ENCODE measurements at places on chromosomes 7 and 10.

DNA sequence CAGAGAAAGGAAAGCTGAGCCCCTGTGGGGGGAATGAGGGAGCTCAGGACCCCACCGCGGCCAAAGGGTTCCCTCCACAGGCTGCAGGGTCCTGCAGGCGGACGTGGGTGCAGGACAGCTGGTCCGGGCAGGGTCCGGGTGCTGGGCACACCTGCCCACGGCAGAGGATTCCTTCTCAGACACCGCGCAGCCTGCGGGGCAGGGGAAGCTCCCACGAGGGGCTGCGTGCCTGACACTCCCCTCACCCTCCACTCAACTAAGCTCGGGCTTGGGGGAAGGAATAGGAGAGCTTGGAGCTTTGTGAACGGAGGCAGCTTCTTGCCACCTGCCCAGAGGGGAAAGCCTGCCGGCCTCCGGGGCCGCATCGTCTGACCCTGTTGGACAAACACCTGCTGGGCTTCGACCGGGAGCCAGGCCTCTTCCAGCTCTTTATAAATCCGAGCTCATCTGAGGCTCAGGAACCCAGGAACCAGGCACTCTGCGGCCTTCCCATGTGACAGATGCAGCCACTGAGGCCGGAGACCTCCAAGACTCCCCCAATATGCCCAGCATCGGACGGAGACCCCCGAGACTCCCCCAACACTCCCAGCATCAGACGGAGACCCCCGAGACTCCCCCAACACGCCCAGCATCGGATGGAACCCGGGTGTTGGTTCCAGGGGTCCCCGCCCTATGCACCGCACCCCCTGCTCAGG, 97.3 kb downstream of the PDGFA start:
- DNase-seq: no peak

DNA sequence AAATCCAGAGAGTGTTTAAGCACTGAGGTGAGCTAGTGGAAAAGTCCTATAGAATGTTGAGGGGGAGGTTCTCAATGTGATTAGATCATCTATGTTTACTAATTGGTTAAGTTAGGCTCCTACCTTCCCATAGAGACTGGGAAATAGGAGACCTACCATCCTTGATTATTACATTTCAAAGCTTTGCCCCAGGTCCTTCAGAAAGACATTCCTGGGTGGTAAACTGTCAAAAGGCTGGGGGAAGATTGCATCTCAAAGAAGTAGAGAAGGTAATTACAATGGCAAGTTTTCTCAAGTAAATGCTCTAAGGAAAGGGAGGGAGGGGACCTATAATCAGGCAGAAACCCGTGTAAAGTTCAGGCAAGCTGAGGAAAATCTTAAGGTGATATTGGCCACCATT, 247.8 kb upstream of the SMIM30 start:
- DNase-seq: no peak

GRCh38 chr10:94192974-94193373, 169.8 kb downstream of the NOC3L start:
- no peak for DNase-seq

DNA sequence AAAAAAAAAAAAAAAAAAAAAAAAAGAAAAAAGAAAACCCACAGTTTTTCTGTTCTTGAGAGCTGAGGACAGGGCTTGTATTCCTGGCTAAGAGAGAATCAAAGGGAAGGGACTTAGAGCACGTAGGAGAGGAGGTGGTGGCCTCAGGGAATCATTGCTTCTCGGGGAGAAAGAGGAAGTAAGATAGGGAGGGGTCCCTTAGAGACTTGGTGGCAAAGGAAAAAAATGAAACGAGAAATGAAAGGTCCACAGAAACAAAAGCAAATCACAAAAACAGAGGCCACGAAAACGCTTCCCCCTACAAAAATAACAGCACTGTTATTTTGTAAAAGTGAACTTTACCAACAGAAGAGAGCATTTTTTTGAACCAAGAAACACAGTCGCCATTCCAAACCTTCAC, 323.1 kb upstream of the GALNT17 start:
- DNase-seq: no peak

GRCh38 chr7:30634193-30634626, 39.5 kb downstream of the GARS1 start:
- DNase-seq: no peak

- no peak for DNase-seq
Observed at GRCh38 chr10:51638211-51638610, 61.2 kb downstream of the CSTF2T start.

- DNase-seq: no peak
Observed at GRCh38 chr7:36198854-36199266, 45.8 kb downstream of the EEPD1 start.

DNA sequence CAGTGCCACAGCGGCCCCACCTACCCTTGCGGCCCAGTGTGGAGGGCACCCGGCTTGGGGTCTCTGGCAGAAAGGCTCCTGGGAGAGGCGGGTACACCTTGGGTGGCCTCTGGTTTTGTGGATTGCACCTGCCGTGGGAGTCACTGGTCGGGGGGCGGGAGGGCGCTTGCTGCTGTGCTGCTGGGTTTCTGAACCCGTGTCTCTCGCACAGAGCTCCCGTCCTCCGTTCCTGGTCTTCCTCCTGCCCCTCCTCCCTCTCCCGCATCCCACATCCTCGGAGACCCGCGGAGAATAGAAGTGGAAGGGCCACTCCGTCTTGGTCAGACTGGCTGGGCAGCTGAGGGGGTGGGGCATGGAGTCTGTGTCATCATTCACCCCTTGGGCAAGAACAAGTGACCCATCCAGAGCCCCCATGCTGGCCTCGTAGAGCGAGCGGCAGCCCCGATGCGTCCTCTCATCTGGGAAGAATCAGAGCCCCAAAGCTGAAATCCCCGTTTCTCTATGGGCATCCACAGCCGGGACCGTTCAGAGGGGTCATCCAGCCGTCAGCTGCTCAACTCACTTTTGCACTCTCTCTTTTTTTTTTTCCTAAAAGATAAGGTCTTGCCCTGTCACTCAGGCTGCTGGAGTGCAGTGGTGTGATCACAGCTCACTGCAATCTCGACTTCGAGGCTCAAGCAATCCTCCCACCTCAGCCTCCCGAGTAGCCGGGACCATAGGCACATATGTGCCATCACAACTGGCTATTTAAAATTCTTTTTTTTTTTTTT, 4.0 kb downstream of the MAFK start:
- DNase-seq: no peak

DNA sequence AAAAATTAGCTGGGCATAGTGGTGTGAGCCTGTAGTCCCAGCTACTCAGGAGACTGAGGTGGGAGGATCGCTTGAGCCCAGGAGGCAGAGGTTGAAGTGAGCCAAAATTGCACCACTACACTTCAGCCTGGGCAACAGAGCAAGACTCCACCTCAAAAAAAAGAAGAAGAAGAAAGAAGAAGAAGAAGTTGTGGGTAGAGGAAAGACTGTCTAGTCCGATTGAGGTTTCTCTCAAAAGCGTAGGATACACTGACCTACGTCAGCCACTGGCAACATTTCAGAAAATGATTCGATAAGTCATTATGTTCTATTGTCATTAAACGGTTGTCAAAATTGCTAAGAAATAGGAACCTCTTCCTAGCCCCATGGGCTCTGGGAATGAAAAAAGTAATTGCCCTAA, 22.3 kb upstream of the RHBDD2 start:
- DNase-seq: no peak

DNA sequence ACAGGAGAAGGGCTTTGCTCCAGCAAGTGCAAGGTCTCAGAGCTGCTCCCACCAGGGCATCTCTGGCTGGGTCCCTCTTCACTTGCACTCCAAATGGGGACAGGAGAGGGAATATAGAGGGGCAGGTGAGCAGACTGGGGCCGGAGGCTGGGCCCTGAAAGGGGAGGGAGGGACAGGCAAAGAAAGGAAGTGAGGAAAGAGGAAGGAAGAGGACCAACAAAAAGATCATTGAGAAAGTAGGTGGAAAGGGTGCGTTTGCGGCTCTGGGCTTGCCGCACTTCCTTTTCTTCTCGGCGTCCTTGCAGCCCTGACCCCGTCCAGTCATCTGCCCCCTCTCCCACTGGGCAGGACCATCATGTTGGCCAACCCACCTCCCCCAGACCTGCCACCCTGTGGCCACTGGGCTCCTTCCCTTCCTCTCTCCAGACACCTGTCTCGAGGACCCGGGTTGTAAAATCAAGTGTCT, 14.0 kb downstream of the ITPRIP start:
- no peak for DNase-seq

- no peak for DNase-seq
Observed at GRCh38 chr7:52775876-52776275, 259.6 kb upstream of the POM121L12 start.

- DNase-seq: no peak
Observed at GRCh38 chr10:33327751-33328150, 6.7 kb downstream of the NRP1 start.

- DNase-seq: no peak
Observed at GRCh38 chr10:110700947-110701616, 56.9 kb downstream of the RBM20 start.

GRCh38 chr10:69712342-69712741, 82.3 kb downstream of the FAM241B start:
- no peak for DNase-seq

DNA sequence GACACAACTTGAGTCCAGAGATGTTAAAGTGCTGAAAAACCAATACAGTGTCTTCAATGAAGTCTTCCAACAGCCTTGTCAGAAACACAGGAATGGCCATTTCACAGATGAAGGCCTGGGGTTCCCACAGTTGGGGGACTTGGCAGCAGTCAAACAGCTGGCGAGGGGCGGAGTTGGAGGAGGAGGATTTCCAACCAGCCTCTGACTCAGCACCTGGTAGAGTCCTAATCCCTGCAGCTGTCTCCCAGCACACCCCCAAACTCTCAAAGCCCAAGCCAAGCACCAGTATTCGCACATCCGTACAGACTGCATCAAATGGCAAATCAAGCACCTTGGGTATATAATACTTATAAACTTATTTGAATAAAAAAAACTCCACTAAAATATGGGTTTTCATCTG, 28.0 kb downstream of the CTBP2 start:
- DNase-seq: no peak

- DNase-seq: no peak
Observed at GRCh38 chr7:158740657-158741293, 36.2 kb upstream of the NCAPG2 start.
